Gastroesophageal sphincter (tissue), 4 donors: ENCODE measurements at places on chromosomes 4 and X.
A peak's percentile ranks its signal among the peaks of the same experiment; 100 is the strongest.

DNA sequence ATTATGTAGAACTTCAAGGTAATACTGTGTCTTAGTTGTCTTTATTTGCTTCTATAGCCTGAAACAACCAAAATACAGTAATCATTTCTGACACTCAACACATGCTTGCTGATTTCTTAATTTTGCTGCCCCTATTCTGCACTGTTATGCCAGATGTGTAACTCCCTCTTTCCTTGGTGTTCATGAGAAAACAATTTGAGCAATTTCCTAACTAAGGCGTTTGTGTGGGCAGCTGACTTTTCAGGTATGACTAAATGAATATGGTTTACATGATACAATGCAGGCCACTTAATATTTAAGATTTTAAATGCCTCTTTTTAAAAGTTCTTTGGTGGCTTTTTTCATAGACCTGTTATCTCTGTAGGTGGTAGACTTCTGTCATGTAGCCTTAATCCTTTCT, 46.1 kb upstream of the CENPE start:
- no peak for ATAC-seq

- ATAC-seq: peak; percentile 32
These were observed 151.2 kb upstream of the SLC4A4 start for GRCh38 chr4:71187404-71188155.

DNA sequence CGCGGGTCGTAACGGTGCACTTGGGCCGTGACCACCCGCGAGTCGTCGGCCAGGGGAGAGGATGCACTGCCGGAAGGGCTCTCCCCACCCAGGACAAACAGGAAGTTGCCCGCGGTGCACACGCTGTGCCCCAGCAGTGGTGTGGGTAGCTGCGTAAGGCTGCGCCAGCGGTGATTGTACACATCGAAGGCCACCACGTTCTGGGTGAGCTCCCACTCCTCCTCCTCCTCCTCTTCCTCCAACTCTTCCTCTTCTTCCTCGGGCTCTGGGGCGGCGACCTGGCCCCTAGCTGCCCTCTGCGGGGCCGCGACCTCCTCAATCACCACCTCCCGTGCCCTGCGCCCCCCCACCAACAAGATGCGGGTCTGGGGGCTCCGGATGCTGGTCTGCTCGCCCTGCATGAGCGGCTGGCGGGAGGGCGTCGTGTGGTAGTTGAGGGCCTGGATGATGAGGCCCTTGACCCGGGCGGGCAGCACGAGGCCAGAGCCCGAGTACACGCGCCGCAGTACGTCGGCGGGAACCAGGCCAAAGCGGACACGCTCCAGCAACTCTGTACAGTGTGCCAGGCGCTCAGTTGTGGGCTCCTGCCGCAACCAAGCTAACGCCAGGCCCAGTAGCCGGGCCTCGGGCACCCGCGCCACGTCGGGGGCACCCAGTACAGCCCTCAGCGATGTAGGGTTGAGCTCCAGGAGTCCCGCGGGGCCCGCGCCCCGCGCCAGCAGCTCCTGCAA, 1.4 kb downstream of the KLHL34 start:
- ATAC-seq: peak; percentile 24

DNA sequence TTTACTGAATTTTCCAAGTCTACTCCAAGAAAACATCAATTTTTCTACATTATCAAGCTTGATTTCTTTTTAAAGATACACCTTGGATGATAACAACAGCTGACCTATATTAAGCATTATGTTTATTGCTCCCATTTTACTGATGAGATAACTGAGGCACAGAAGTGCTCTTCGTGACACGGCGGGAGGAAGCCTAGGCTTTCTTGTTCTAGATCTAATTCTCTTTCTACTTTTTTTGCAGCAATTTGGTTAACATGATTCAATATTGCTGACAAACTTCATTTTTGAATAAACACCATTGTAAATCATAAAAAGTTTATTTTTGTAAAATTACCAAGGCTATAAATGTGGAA, 33.8 kb downstream of the BBS12 start:
- ATAC-seq: no peak

DNA sequence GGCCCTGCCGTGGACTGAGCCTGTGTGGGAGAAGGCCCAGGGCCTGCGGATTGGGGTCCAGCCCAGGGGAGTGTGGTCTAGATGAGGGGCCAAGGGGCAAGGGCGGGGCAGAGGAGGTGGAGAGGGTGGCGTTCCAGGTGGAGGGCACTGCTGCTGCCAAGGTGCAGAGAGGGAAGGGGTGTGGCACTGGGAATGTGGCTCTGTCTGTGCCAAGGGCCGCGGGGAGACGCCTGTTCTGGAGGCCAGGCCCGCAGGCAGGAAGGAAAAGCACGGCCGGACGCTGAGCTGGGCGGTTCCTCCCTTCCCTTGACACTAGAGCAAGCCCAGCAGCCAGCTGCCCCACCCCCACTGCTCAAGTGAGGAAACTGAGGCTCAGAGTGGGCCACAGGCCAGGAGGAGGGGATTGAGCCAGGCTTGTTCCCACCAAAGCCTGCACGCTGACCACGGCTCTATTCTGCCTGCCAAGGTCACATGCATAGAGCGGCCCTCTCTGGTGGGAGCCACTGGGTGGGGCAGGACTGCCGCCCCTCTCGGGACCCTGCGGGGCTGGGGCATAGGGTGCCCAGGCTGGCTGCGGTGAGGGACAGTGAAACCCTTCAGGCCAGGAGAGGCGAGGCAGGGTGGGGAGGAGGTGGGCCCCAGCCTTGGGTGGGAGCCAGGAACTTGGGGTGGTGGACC, 13.0 kb downstream of the SH3BP2 start:
- ATAC-seq: peak; percentile 24

- ATAC-seq: no peak
These were observed 23.6 kb downstream of the CPE start for GRCh38 chr4:165402375-165402774.

- no peak for ATAC-seq
These were observed 494.6 kb downstream of the MAGEE1 start for GRCh38 chrX:76922100-76922499.

GRCh38 chrX:120299928-120300327, 11.3 kb downstream of the TMEM255A start:
- ATAC-seq: no peak

- ATAC-seq: no peak
These were observed 169.4 kb downstream of the GLUD2 start for GRCh38 chrX:121216641-121217374.

DNA sequence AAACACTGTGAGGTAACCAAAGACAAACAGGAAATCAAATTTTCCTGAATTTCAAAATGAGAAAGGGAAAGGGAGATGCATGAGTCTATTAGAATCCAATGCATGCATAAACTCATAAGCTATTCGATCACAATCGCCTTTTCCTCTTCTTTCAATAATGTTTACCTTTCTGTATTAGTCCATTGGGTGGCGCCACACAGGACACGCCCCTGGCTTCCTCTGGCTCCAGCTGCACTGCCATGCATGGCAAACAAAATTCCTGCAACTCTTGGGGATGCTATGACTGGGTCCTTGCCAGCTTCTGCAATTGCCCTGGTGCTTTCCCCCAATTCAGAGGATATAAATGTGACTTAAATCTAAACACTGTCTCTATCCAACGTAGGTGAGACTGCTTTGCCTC, 424.5 kb upstream of the PCDH7 start:
- no peak for ATAC-seq

DNA sequence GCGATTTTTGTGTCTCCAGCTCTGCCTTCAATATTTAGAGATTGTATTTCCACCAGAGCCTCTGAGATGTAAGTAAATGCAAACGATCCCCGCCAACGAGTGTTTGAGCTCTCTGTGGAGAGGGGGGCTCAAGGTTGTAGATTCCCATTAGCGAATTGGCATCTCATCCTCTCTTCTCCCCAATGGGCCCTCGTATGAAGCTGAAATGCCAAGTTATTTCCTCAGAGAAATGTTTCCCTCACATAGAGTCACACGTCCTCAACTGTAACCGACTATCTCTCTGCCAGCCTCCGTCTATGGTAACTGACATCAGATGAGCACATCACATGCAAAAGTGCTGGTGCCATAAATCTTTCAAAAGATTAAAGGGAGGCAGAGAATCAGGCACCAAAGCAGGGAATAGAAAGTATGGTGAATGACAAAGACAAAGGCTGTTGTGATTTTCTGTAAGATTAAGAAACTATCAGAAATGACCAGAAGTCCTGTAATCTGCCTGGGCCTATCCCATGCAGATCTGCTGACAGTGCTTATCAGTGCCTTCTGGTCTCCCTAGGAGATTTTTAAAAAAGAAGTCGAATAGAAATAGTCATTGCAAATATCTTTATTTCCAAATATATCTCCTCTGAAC, 157.1 kb downstream of the PDGFRA start:
- no peak for ATAC-seq

GRCh38 chrX:153561337-153561736, 37.6 kb downstream of the CCNQ start:
- no peak for ATAC-seq

DNA sequence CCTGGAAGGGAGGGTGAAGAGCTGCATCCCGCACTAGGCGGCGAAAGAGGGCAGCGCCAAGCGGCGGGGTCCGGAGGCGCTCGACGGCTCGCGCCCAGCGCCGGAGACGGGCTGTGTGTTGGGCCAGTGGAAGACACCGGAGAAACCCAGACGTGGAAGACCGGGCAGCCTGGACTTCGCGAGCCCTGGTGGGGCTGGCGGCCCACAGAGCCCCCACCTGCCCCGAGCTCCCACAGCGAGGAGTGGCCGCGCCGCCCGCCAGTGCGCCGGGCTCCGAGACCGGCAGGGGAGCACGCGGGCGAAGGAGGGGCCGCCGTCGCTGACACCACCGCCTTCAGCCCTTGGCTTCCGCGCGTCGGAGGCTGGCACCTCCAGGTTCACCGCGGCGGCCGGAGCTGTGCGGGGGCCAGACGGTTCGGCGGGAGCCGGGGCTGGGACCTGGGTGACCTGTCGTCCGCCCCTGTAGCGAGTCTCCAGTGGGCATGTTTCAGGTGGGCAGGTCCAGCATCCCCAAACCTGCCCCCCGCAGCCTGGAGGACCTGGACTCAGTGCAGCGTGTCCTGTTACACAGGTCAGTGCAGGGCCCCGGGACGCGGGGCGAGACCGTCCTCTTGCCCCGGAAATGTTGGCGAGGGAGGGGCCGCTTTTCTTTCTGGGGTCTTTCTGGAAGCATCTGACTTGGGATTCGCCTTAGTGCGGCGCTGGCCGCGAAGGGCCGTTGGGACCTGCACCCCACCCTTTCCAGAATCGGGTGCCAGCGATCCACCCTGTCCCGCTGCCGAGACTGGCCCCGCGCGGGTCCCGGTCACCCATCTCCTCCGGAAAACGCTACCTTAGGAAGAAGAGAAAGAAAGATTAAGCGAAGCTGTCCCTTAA, 9.6 kb upstream of the INTU start:
- peak; percentile 80 for ATAC-seq

DNA sequence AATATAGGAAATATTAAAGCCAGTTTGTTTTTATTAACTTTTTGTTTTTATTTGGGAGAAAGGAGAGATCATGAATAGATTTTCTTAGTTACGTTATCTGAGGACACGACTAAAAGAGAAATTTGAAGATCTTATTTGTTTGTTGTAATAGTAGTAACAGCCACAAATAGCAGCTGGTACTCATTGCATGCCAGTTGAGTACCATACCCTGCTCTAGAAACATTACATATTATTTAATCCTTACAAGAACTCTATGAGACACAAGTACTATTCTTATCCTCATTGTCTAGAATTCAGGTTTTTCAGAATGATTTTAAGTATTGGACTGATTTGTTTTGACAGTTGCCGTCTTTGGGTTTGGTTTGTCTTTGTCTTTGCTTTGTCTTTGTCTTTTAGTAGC, 31.8 kb downstream of the USP53 start:
- no peak for ATAC-seq

GRCh38 chrX:55593296-55593695, 29.9 kb upstream of the FOXR2 start:
- ATAC-seq: no peak

- ATAC-seq: no peak
These were observed 45.3 kb upstream of the BDH2 start for GRCh38 chr4:103144926-103145325.

DNA sequence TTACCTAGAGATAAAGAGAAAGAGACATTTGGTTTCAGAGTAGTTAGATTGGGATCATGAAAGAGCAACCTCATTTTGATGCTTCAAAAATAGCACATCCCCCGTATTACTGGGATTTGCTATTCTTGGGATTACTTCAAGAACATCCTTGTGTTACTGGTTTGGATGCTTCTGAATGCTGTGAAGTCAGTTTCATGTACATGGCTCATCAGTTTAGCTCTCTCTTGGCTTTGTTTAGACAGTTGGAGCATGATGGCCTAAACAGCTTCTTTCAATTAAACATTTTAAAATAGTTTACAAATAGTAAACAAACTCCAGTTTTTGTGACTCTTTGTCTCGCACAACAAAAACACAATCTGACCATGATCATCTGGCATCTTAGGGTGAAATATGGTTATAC, 23.9 kb downstream of the HTT start:
- no peak for ATAC-seq

- no peak for ATAC-seq
These were observed 29.4 kb upstream of the NDP start for GRCh38 chrX:44002567-44002966.

GRCh38 chr4:113131621-113132020, 82.2 kb downstream of the ANK2 start:
- no peak for ATAC-seq

DNA sequence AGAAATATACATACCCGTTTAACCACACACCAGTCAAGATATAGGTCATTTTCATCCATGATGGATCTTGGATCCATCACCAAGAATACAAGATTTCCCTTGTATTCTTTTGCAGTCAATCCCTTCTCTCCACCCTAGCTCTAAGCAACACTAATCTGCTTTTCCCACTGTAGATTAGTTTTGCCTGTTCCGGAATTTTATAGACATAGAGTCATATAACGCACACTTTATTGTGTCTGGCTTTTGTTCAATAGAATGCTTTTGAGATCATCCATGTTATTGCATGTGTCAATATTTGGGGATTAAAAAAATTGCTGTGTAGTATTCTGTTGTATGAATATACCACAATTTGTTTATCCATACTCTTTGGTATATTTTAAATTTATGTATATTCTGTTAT, 235.6 kb upstream of the BCOR start:
- no peak for ATAC-seq

DNA sequence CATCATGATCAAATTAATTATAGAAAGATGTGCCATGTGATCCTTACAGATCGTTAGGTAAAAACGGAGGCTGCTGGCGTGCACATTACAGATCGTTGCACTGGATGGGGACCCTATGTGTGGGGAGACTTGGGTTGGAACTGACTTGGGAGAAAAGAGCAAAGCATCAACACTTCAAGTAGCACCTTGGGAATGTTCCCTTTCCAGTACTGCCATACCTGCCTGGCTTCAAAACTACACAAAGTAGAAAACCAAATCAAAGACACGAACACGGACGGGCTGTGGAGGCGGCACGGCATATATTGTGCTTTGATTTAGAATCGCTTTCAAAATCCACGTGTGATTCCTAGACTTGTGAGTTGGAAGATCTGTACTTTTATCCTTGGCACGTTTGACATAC, 898 bp downstream of the CMC4 start:
- ATAC-seq: no peak

GRCh38 chrX:101482296-101482695, 3.0 kb upstream of the ARMCX4 start:
- ATAC-seq: no peak
